HTR-8/SVneo (cell line): ENCODE measurements at places on chromosomes 1 and 21.

DNA sequence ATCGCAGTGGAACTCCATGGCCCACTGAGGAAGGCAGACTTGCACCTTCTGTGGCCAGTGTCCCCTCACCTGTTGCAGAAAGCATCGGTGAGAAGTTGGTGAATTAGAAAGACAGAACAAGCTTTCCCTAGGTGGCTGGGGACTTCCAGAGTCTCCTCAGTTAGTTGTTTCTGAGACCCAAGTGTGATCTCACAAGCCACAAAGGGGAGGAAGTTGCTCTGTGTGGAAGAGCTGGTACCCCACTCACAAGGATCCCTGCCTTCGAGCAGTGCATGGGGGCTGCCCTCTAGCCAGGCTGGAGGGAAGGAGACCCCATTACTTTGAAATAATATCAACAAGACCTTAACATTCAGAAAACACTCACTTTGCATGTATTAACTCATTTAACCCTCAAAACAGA lies 2.1 kb downstream of the PRELP start:
- DNase-seq = no peak

- no peak for DNase-seq
Measured at GRCh38 chr21:32587651-32588050, 2.3 kb upstream of the TCP10L start.

- DNase-seq = no peak
Measured at GRCh38 chr1:245864872-245865271, 642.2 kb downstream of the SMYD3 start.

DNA sequence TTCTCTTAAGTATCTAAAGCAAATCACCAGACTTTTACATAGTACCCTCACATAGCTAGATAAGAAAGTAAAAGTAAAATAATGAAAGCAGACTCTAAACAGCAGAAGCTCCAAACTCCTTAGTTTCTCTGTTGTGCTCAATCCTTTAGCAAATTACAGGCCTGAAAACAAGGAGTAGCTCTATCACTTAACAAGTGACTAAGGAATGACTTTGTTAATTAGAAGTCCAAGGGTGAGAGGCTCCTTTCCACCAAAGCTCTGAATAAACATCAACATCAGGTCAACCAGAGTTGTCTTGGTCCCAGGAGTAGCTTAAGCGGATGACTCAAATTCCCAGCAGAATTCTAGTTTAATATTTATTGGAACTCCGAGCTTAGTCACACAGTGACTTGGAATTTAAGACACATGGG lies 5.9 kb downstream of the NRIP1 start:
- no peak for DNase-seq

DNA sequence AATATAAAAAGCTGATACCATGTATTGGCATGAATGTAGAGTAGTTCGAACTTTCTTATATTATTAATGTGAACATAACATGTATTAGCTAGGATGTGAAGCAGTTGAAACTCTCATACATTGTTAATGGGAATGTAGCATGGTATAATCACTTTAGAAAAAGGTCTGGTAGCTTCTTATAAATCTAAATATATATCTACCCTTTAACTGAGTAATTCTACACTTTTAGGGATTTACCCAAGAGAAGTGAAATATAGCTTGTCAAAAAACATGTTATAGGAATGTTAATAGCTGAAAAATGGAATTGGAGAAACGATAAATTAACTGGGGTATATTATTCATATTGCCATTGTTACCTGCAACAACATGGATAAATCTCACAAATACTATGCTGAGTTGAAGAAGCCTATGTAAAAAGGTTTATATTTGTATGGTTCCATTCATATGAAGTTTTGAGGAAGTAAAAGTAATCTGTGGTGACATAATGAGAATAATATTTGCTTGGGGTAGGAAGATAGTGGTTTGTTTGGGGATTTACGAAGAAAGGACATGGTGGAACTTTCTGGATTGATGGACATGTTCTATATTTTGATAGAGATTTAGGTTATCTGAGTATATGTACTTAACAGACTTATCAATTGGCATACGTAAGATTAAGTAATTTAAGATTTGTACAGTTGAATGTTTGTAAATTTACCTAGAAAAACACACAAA lies 76.6 kb downstream of the MAST2 start:
- no peak for DNase-seq

DNA sequence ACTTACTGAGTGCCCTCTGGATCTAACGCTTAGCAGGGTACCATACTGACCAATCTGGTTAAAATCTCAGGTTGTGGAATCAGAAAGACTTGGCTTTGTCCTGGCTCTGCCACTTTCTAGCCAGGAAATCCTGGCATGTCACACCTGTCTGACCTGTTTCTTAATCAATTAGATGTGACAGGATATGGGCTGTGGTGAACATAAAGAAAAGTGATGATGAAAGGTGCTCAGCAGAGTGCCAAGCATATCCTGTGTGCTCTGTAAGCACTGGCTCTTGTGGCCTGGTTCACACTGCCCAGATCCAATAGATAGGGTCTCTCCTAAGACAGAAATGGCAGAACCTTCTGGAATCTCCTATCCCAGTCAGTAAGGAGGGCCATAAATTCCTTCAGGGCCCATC lies 53.9 kb downstream of the PHC2 start:
- no peak for DNase-seq

GRCh38 chr1:30381671-30382365 lies 341.6 kb downstream of the MATN1 start:
- no peak for DNase-seq

- no peak for DNase-seq
Measured at GRCh38 chr1:171298696-171299095, 15.3 kb upstream of the FMO4 start.
